ENCODE measurements at places on chromosomes 2 and 18. TPM values are rescaled to one million over a fixed set of nuclear protein-coding genes. Genes with fewer than 3 reads are reported as not detected.

FZD7 gene
- 91.0 TPM for total RNA-seq

LRATD1 gene
- total RNA-seq: 3.6 TPM

ACVR1C gene
- 0.09 TPM for total RNA-seq

EMX1 gene
- not detected for total RNA-seq

IL1B gene
- total RNA-seq: not detected

PHLPP1 gene
- 29.6 TPM for total RNA-seq

SIX3 gene
- total RNA-seq: not detected

USP40 gene
- 28.3 TPM for total RNA-seq

REG3G gene
- total RNA-seq: not detected

MEP1B gene
- not detected for total RNA-seq

STEAP3 gene
- 0.73 TPM for total RNA-seq

TET3 gene
- total RNA-seq: 30.3 TPM

FEV gene
- total RNA-seq: not detected

ZNF519 gene
- total RNA-seq: 40.5 TPM

NPC1 gene
- 68.3 TPM for total RNA-seq

REG1B gene
- not detected for total RNA-seq

DUSP2 gene
- 1.1 TPM for total RNA-seq

AQP12B gene
- total RNA-seq: not detected

FAM117B gene
- 22.8 TPM for total RNA-seq

RTP5 gene
- total RNA-seq: not detected

NDC80 gene
- total RNA-seq: 52.1 TPM

ZAP70 gene
- 2.4 TPM for total RNA-seq

CFAP221 gene
- 3.0 TPM for total RNA-seq

TMEM198 gene
- total RNA-seq: 16.4 TPM

ALPP gene
- not detected for total RNA-seq

GALNT13 gene
- 7.4 TPM for total RNA-seq
